ENCODE measurements at places on chromosomes 2 and 18.

DNA sequence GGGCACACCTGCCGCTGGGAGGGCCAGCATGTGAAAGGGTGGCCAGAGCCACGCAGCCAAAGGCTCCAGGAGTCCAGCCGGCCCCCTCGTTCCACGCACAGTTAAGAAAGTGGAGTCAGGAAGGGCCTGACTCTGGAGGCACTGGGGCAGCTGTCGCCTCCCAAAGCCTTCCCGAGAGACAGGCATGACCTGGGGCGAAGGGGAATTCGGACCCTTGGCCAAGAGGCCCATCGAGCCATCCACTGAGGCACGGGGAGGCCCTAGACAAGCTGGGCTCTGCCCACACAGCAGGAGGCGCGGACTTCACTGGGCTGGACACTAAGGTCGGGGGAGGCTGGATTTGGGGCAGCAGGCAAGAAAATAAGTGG lies 38.5 kb upstream of the SNED1 start:
- no peak for DNase-seq

DNA sequence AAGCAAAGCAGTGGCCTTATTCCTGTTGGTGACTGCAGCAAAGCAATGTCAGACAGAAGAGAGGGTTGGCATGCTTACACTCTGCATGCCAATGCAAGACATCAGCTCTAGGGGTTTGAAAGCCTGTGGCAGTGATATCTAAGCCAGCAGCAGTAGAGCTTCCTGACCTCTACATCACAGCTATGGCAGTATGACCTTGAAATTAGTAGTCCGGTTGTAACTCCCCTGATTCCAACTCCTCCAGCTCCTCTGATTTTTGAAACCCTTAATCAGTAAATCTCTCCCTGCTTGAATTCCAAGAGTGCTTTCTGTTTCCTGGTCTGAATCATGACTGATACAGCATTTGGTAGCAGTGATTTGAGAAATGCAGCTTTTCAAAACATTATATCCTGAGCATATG lies 60.0 kb upstream of the LRP1B start:
- DNase-seq: no peak

- no peak for DNase-seq
Observed at GRCh38 chr2:201959626-201960025, 74.0 kb upstream of the FZD7 start.

- DNase-seq: no peak
Observed at GRCh38 chr18:63980027-63980426, 10.1 kb downstream of the SERPINB8 start.

- DNase-seq: no peak
Observed at GRCh38 chr18:33924576-33924975, 300.1 kb downstream of the NOL4 start.

DNA sequence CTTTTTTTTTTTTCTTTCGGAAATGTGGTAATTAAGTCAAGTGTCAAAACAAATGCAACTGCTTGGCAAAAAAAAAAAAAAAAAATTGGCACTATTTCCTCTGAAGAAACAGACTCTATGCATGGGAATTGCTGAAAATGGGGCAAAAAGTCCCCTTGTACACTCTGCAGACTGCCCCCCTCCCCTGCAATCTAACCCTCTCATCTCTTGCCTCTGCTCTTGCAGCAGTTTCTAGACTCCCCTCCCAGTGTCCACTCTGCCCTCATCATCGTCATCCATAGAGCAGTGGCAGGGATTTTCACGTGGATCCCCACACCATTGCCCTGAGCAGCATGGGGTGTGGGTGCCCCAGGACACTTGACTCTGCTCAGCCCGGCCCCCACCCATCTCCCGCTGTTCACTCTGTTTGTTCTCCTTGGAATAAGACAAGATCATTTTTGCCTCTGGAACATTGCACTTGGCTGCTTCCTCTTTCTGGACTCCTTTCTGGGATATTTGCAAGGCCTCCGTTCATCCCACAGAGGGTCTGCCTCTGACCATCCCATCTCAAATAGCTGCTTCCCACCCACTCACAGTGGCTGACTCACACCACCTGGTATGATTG lies 213.9 kb downstream of the ACKR3 start:
- no peak for DNase-seq

GRCh38 chr18:75320506-75320905 lies 107.0 kb downstream of the SMIM21 start:
- no peak for DNase-seq

Measured in activated T-cell treated with anti-CD3 and anti-CD28 coated beads for 4 hours (primary cell).